ENCODE measurements at places on chromosomes 2 and 18.
A peak's percentile ranks its signal among the peaks of the same experiment; 100 is the strongest.

DNA sequence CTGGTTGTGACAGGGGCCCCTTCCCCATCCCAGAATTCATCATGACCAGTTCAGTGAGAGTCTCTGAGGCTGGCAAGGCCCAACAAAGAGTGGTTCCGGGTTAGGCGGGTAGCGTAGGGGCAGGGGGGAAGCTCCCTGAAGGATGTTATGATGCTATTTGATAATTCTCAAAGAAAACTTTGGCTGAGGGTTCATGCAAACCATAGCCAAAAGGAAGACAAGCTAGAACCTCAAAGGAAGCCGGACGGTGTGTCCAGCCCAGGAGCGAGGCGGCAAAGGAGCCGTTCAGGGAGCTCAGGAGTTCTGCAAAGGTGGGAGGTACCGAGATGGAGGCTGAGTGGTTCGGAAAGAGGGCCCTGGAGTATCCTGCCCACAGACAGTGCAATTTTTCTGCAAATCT lies 226.8 kb upstream of the RAB6C start:
- DNase-seq = no peak

- peak; percentile 95 for DNase-seq
Observed at GRCh38 chr2:20093263-20094141, 42.1 kb upstream of the LAPTM4A start.

DNA sequence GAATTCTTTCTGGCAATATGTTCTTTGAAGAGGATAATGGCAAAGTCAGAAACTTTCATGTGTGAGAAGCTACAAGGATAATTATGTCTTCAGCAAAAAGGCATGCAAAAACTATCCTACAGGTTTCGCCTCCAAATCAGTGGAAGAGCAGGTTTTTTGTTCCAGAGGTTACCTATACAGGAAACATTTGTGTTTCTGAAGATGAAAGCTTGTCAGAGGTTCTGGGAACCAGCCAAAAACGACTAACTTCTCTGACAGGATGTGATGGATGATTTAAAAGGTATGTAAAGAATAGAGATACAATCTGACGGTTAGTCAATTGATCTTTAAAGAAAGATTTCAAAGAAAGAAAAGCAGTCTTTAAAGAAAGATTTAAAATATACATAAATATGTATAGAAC lies 37.6 kb downstream of the RND3 start:
- DNase-seq = no peak

- peak; percentile 21 for DNase-seq
Observed at GRCh38 chr2:196783431-196784094, 15.9 kb downstream of the GTF3C3 start.

- no peak for DNase-seq
Observed at GRCh38 chr2:214611015-214611414, 198.5 kb downstream of the BARD1 start.

DNA sequence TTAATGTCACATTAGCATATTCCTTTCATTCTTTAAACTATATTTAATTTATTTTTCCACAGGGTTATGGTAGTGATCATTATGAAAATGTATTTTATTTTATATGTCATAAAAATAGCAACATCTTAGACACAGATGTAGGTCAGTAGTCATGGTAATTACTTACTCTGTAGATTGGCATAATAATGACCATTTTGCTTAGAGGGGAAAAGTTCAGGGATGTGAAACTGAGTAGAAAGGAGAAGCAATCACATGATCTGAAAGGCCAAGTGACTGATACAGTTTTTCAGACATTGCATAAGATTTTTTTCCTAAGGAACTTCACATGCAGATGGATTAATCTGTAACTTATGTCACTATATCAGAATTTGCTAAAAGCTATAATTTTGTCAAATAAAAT lies 286.9 kb downstream of the CTNNA2 start:
- no peak for DNase-seq

DNA sequence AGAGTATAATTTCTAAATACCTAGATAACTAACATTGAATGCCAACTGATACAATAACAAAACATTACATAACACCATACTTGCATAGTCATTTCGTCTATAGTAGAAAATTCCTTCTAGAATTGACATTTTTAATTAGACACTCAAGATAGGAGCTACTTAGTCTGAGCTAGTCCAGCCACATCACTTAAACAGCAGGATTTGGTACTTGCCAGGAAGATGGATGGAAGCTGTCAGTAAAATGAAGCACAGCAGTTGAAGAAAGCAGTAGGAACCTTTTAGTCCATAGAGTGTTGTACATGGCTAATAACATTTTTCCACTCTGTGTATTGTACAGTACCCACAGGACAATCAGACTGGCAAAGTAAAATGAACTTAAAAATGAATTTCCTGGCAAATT lies 372.0 kb downstream of the GALNT13 start:
- no peak for DNase-seq

DNA sequence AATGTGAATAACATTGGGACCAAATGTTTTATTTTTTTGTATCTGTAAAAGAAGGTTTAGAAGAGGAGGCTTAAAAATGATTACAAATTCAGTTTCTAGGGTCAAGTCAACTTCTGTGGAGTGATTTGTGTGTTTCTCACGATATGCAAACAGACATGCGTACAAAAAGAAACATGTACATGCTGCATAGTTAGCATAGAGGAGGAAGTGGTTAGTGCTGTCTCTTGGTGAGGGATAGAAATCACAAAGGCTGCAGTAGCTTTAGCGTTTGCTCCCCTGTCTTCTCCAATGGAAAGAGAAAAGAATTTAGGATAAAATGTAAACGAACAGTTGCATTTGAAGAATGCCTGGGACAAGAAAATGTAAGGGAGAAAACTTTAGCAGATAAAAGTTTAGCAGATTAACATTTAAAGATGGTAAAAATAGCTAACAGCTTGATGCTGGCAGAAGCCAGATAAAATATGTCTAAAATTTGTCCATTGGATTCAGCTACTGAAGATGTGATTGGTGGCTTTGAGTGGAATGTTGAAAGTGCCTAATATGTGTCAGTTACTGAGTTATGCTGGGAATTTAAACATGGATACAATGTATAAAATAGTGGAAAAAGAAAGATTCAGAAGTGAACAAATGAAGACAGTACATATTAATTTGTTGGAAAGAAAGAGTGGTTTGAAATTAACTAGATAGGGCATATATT lies 44.9 kb downstream of the MALT1 start:
- DNase-seq = no peak

DNA sequence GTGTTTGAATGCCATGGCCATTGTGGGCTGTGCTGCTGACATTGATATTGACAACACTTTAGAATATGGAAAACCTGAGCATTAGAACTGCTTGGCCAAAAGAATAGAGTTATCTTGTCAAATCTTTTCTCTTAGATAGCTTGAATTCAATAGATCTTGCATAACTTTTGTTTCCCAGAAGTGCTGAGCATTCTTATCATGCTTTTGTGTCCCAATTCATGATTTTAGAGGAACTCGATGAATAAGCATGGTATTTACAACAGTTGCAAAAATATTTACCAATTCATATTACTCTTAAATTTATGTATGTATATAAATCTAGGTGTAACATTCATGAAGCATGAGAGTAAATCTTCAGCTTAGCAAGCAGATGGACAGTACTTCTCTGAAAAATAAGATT lies 508.0 kb downstream of the BCL11A start:
- no peak for DNase-seq

DNA sequence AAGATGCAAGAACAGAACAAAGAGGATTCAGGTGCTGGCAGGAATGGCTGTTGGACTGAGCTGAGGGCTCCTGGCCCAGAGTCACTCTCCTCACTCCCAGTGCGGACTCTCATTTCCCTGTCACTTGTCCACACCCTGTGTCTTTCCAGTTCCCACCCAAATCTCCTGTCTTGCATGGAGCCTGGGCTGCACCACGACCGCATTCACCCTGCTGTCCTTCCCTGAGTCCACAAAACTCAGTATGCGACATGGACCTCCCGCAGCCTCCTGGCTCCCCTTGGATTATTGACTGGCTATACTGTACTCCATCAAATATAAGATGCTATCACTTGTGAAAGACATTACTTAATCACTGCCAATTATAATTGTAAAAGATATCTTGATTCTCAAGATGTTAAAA lies 2.5 kb upstream of the ITM2C start:
- DNase-seq = no peak

- no peak for DNase-seq
Observed at GRCh38 chr2:192414794-192415193, 220.1 kb upstream of the TMEFF2 start.

DNA sequence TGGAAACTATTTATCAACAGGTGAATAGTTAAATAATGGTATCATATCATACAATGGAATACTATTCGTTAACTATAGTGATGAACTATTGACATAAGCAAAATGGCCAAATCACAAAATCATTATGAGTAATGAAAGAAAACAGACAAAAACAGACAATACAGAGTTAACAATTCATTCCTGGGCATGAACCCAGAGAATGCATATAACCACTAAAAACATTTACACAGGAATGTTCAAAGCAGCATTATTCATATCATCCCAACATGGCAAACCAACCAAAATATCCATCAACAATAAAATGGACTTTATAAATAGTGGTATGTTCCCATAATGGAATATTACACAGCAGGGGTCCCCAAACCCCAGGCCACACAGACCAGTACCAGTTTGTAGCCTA lies 131.2 kb upstream of the CYP1B1 start:
- DNase-seq = peak; percentile 34
